Stimulated activated CD4-positive, alpha-beta T cell treated with anti-CD3 and anti-CD28 coated beads, Interleukin-2, amount 100 ng/mL, for 48 hours (primary cell): ENCODE measurements at places on chromosomes 13 and 19.

DNA sequence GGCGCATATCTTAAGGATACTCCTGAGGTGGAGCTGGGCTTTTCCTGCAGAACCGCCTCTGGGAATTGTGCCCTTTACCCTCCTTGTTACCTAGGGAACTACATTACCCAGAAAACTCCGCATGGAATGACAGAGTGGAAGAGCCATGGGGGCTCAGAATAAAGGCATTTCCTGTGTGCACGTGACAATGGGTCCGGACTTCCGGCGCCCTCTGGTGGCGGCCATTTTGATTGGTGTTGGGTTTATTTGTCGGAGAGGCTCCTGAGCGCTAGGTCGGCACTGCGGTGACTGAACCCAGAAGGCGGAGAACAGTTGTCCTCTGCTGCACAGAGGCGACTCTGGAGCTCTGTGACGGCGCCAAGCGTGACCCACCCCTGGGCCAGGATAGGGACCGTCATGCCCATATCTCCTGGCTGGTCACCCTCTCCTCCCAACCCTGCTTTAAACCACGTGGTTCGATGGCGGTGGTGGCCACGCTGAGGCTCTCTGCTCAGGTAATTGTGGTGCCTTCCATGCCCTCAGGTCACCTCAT lies at the start of gene ZNF587B:
Gene ZNF587B (plus strand): TSS at position 229 of the 532 bp plus-strand sequence. CDS start 230 bp downstream, at position 459.
- DNase-seq: peak; percentile 20

DNA sequence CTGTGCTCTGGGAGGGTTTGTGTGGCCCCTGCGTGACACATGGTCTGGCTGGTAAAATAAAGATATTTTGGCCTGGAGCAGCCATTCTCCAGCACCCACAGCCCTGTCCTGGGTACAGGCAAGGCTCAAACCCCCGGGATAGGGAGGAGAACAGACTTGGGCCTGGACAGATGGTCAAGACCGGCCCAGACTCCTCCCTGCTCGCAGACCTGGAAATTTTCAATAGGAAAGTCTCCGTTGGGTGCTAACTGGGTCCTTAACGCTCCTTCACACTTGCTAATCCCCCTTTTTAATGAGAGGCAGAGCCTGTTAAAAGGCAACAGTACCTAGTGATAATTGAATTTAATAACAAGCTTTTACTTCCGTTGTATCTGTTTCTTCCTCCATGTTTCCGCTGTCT lies 2.5 kb downstream of the PALM start:
- DNase-seq: no peak

DNA sequence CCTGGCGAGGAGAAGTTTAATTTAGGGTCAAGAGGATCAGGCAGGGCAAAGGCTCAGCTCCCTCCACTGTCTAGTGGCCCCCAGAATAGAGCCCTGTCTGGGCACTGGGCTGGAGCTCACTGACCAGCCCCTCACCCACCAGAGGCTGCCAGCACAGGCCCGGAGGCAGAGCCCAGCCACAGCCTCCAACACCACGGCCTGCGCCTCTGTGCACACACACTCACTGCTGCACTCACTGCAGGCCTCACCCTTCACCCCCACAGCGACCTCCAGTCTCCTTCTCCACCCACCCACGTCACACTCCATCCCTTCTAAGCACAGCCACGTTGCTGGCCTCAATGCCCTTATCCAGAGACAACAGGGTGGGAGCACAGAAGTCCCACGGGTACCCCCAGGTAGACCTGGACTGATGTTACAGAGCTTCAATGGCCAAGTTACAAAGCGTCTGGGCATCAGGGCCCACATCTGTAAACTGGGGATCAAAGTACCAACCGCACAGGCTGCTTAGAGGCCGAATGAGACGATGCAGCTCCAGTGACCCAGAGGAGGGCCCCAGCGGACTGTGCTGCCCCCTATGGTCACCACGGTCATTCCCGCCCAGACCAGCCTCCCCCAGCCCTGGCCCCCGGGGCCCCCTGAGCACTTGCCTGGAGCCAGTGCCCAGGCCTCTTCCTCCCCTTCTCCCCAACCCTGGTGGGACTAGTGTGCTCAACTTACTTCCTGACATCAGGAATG lies 4.5 kb upstream of the PRKD2 start:
- no peak for DNase-seq

- DNase-seq: no peak
Measured at GRCh38 chr19:5711025-5711424, 8.9 kb downstream of the LONP1 start.

DNA sequence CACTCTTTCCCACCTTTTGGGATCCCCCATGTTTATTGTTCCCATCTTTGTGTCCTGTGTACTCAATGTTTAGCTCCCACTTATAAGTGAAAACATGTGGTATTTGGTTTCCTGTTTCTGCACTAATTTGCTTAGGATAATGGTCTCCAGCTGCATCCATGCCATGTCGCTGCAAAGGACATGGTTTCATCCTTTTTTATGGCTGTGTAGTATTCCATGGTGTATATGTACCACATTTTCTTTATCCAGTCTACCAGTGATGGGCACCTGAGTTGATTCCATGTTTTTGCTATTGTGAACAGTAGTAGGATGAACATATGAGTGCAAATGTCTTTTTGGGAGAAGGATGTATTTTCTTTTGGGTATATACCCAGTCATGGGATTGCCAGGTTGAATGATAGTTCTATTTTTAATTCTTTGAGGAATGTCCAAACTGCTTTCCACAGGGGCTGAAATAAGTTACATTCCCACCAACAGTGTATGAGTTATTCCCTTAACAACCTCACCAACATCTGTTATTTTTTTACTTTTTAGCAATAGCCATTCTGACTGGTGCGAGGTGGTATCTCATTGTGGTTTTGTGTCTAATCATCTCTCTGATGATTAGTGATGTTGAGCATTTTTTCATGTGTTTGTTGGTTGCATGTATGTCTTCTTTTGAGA lies 55.7 kb upstream of the MEDAG start:
- DNase-seq: no peak

- DNase-seq: no peak
Measured at GRCh38 chr13:43428545-43429296, 358.1 kb downstream of the ENOX1 start.

GRCh38 chr19:10603873-10604459 lies 16.9 kb upstream of the AP1M2 start:
- DNase-seq: no peak

GRCh38 chr19:1913781-1914577 lies 8.8 kb downstream of the ADAT3 start:
- no peak for DNase-seq

DNA sequence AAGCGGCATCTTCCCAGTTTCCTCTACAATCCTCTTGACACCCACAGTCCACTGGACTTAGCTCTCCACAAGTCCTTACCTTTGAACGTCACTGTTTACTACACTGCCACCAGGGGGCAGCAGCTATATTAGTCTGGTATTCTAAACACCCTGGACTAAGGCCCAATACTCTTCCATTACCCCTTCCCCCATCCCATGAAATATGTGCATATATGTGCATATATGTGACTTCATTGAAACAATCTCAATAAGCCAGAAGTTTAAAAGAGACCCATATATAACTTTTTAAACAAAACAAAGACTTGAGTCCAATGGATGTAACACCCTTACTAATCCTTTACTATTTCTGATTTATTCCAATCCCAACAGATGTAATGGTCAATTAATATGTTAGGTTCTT lies 15.5 kb downstream of the GGACT start:
- peak; percentile 70 for DNase-seq

GRCh38 chr13:112531263-112531794 lies 56.6 kb downstream of the TUBGCP3 start:
- no peak for DNase-seq

DNA sequence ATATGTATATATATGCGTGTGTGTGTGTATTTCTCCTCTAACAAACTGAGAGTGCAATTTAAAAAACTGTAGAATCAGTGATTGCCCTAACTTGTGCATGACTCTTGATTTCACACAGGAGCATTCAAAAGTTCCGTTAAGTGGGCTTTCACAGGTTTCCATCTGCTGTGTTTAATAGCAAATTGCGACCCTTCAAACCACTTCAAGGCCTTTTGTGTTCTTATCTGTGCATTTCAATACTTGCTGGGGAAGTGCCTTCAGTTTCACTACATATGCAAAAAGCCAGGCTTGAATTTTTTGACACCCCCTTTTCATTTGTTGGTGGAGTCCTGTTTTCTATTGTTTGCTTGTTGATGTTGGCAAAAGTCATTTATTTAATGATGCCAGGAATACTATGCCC lies 158.0 kb downstream of the TM9SF2 start:
- DNase-seq: no peak

DNA sequence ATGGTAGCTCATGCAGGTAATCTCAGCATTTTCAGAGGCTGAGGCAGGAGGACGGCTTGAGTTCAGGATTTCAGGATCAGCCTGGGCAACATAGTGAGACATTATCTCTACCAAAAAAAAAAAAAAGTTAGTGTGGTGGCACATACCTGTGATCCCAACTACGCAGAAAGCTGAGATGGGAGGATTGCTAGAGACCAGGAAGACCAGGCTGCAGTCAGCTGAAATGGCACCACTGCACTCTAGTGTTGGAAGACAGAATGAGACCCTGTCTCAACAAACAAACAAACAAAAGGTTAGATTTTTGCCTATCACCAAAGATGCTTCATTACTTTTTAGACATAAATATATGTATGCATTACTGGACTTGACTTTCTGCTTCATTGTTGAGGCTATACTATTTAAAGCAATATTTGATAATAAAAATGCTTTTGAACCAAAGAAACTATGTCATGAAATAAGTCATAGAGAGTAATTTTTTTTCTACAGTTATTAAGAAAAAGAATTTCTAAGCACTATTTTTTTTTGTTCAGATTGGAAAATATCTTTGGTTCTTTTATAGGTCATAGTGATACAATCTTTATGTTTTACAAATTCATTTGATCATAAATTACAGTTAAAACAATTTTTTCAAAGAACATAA lies 1180.1 kb upstream of the ATXN8OS start:
- DNase-seq: no peak

GRCh38 chr13:39450176-39450575 lies 152.8 kb downstream of the LHFPL6 start:
- DNase-seq: no peak

- no peak for DNase-seq
Measured at GRCh38 chr19:18487576-18488402, 34.1 kb downstream of the ELL start.

GRCh38 chr19:44847144-44848035 lies 1.3 kb downstream of the NECTIN2 start:
- DNase-seq: no peak

DNA sequence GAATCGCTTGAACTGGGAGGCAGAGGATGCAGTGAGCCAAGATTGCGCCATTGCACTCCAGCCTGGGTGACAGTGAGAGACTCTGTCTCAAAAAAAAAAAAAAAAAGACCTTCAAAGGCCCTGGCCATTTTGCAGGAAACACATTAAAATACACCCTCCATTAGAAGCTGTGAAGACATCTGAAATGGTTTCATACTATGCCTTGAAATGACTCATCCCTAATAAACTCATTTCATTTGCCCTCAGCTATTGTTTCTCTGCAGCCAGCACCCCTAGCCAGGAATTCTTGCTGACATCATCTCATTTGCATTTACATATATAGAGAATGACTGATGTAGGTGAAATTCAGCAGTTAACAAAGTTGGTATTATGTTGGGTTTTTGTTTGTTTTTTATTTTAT lies 8.7 kb downstream of the EML2 start:
- DNase-seq: no peak

DNA sequence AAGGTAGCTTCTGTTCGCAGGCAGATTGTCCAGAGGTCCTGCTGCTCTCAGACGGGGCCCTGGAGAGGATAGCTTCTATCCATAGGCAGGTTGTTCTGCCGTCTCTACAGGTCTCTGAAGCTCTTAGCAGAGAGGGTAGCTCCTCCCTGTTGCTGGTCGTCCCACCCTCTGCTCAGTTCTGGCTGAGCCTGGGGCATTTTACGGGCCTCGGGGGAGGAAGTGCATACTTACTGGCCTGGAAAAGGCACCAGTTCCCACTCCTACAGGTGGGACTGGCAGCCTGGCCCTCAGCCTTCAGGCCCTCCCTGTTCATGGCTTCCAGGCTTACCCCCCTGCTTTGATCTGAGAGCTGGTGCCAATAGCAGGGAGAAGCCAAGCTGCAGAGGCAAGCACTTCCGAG lies 42.3 kb downstream of the USPL1 start:
- no peak for DNase-seq

GRCh38 chr13:111947026-111947810 lies 119.7 kb upstream of the SOX1 start:
- DNase-seq: no peak

- peak; percentile 71 for DNase-seq
Measured at GRCh38 chr19:4524808-4525562, 6.7 kb upstream of the PLIN4 start.

GRCh38 chr13:111505175-111505777 lies 184.8 kb downstream of the TEX29 start:
- DNase-seq: no peak

- no peak for DNase-seq
Measured at GRCh38 chr19:48455908-48456562, 661 bp downstream of the KCNJ14 start.

- no peak for DNase-seq
Measured at GRCh38 chr13:76813000-76813691, 73.1 kb downstream of the KCTD12 start.

DNA sequence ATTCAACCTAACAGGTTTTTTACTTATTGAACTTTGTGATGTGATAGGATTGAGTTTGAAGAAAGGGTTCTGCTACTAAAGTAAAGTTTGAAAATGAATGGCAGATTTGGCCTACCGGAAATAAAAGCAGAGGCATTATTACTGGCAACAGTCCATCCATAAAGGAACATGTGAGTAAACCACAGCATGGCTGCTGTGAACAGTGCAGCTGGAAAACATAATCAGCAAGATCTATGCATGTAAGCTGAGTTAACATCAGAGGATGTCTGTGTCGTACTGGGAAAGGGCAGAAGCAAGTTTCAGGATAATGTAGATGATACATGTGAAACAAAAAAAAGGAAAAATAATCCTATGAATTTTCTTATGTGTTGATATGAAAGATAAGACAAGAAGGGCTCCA lies 87.6 kb downstream of the CYSLTR2 start:
- no peak for DNase-seq

DNA sequence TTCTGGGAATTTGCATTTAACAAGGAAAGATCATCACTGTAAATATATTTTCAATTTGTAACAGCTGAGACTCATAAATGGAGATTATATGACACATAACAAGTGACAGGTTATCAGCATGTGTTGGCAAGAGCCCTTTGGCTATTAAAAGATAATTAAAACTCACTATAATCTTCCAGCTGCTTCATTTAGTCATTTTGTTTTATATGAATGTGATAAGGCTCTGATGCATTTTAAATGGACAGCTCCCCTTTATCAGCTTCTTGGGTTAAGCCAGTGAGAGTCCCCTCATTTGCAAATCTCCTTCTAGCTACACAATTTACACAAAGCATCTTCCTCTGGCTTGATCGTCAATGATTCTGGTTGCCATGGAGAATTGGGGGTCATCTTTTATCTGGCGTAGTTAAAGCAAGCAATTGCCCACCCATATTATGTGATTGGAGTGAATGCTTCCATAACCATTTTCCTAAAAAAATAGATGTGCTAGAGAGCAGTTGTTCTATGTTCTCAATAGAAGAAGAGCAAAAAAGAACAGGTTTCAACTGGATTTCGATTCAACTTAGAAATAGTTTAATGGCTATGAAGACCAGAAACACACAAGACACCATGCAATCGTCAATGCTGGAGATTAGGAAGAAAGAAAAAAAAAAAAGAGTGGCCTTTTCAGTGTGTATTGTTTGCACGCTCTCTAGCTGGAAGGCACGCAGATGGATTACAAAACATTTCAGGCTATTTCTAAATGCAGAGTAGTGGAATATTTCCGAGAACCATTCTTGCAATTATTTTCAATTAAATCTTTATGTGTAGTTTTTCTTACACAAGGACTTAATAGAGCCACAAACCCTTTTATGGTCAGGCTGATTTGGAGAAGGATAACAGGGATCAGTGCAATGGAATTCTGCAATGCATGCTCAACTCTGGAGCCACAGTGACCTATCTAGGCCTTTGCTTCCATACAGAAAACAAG lies 27.4 kb downstream of the STARD13 start:
- no peak for DNase-seq
